Epithelial cell of alveolus of lung (primary cell): ENCODE measurements at places on chromosomes 16 and 17. TPM values are rescaled to one million over a fixed set of nuclear protein-coding genes. Genes with fewer than 3 reads are reported as not detected.

OR4D1 gene
- 0.32 TPM in 1 of 2 replicates, not detected in the other for total RNA-seq

RNU2-1 gene
- total RNA-seq = not detected in 2 replicates

STH gene
- not detected in 2 replicates for total RNA-seq

TMEM88 gene
- total RNA-seq = 1.9 and 3.3 TPM in 2 replicates

KCNJ12 gene
- 0.26 TPM in 1 of 2 replicates, not detected in the other for total RNA-seq

FOXN1 gene
- total RNA-seq = not detected in 2 replicates

TBC1D3C gene
- total RNA-seq = not detected in 2 replicates

TEX14 gene
- total RNA-seq = under 0.01 TPM in 1 of 2 replicates, not detected in the other

SRR gene
- total RNA-seq = 16.4 and 16.5 TPM in 2 replicates

PPP1R27 gene
- total RNA-seq = not detected in 2 replicates
